NCI-H345 (cell line): ENCODE measurements at places on chromosomes 1 and 21.

DNA sequence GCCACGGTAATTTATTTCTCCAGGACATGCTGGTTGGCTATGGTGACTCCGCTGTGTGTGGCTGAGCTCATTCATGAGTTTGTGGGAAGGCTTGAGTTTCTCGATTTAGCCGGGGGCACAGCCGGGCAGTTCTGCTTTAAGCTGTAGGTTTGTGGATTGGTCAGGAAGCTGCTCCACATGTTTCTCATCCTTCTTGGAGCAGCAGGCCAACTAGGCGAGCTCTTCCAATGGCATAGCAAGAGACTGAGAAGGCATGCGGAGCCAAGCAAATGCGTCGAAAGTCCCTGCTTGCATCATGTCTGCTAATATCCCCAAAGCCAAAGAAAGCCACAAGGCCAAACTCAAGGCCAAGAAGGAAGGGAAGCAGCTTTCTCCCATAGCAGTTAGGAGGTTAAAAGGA lies 71.6 kb upstream of the GREM2 start:
- DNase-seq = no peak

- no peak for DNase-seq
These were observed 685 bp upstream of the DDI2 start for GRCh38 chr1:15616373-15617172.

- DNase-seq = no peak
These were observed 161.0 kb upstream of the KAZN start for GRCh38 chr1:14437417-14437918.

DNA sequence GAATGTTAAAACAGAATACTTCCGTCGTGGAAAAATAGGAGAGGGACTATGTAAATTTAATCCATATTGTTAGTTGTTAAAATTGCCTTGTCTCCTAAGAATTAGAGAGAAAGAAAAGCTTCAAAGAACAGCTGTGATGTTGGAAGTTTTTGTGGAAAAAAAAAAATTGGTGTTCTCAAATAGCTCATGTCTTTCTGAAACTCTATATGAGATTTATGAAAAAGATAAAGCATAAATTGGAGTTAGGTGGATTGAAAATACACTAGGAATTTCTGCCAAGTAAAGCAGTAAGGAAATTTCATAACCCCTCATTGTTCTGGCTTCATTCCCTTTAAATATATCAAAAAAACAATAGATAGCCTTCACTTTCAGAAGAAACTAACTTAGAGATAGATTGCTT lies 274.0 kb upstream of the ADAMTS5 start:
- DNase-seq = no peak

- no peak for DNase-seq
These were observed 59.0 kb downstream of the RUSC1 start for GRCh38 chr1:155379631-155380090.
